ENCODE measurements at places on chromosomes 11 and 22.

GRCh38 chr11:11073996-11074395 lies 216.1 kb upstream of the ZBED5 start:
- DNase-seq = no peak

- peak; percentile 53 for DNase-seq
Measured at GRCh38 chr11:44574610-44575287, 9.3 kb downstream of the CD82 start.

DNA sequence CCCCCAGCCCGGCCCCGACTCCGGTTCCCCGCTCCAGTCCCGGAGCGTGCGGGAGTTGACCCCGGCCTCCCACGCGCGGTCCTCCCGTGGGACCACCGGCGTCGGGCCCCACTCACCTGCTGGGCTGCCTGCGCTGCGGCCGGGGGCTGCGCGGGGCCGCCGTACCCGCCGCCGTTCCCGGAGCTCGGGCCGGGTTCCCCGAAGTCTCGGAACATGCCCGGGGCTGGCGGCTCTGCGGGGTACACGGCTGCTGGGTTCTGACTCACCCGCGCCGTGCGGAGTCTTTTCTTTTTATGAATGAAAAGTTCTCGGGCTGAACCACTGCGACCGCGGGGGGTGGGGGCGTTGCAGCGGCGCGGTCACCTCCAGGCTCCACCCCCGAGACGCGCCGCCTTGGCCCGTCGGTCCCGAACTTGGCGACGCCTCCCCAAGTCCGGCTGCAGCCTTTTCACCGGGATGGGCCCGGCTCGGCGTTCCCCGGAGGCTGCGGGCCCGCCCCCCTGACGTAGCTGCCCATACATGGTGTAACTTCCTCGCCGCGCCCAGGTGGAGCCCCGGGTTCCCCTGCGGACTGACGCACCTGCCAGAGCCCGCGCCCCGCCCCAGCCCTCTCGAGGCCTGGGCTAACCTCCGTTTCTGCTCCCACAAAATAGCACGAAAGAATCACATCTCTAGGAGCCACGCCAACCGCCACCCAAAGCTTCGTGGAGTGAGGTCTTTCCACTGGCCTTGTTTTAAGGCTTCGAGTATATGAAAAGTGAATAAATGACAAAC lies at the start of gene FOSL1:
TSS of gene FOSL1 (minus strand) at position 264 of the 774 bp plus-strand sequence. CDS start at position 215, 49 bp downstream.
- DNase-seq = peak; percentile 95

DNA sequence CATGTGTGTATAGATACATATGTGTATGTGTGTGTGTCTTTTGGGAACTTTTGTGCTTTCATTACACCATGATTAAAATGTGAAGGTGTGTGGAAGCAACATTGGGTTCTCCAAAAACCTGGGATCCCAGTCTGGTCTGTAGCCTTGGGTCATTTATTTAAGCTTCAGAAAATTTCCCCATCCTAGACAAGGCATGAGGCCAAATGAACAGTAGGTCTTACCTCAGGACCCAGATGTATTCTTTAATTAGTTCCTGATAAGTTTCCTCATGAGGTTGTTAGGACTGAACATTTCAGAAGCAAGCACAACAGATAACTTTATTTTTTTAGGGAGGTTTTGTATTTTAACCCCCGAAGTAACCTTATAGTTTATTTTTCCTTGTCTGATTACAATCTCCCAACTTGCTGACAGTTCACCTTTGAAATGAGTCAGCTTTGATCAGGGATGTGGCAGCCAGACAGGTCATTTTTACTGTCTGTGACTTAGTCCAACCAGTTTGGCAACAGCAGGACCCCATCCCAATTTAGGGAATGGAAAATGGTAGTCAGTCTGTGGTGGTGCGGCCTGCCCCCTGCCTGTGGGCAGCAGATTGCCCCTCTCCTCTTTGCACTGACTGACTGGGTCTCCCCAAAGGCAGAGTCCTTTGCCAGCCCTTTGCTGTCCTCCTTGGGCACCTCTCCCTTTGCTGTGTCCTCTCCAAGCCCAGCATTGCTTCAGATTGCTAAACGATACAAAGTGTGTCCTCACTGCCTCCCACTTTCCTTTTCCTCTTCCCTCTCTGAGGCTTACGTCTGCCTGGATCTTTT lies 88.3 kb downstream of the NAV2 start:
- no peak for DNase-seq

DNA sequence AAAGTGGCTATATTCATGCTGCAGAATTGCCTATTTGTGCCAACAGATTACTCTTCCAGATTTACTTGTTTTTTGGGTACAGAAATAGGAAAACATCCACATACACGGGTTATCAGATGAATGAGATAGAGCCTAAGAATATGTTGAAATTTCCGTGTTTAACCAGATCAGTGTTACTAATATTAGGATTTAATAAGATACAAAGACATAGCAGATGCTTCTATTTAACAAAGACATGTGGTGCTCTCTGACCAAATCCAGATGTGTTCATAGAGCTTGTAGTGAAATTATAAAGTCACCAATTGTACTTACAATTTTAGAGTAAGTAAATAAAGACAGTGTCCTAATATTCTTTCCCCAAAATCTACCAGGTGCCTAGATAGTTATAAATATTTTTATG lies 208.0 kb downstream of the CASP12 start:
- DNase-seq = no peak

DNA sequence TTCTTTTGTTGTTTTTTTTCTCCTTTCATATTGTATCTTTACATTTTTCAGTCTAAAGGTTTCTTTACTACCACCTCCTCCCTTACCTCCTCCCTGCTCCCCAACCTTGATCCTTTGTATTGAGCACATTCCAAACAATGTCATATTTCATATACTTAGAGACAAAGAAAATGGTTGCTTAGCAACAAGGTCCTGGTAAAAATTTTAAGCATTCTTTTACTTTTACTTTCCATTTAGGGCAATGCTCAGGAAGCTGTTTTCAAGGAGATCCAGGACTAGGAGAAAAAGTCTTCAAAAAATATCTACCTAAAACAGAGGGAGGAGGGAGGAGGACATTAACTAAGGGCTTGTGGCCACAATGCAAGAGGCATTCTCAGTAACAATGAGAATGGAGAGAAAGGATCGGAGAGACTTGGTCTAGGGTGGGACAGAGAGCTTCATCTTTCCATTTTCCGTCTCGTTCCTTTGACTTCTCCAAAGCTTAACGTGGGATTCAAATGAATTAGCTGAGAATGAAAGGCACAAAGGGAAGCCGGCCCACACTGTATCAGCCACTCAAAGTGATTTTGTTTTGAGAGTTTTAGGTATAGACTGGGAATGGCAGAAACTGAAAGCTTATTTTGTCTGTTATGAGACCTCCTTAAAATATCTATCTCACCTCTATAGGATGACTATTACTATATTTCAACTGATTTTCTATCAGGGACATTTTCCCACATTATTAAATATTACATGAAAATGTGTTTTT lies 455.7 kb downstream of the RAB38 start:
- no peak for DNase-seq

GRCh38 chr22:28112548-28113043 lies 193.5 kb upstream of the PITPNB start:
- no peak for DNase-seq

GRCh38 chr22:42289671-42290541 lies 19.5 kb upstream of the TCF20 start:
- DNase-seq = no peak

DNA sequence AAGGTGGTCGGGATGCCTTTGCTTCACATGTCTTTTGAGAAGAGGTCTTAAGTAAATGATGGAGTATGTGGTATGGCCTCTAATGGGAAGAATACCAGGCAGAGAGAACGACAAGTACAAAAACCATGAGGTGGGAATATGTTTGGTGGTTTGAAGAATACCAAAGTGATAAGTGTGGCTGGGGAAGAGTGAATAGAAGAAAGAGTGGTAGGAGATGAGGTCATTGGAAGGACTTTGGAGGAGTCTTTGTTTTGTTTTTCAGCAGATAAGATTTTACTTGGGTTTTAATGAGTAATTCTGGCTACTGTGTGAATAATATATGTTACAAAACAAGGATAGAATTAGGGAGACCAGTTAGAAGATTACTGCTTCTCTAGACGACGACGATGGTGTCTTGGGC lies 515.4 kb downstream of the RAB38 start:
- DNase-seq = no peak

- no peak for DNase-seq
Measured at GRCh38 chr11:113331441-113331840, 17.1 kb downstream of the TTC12 start.

DNA sequence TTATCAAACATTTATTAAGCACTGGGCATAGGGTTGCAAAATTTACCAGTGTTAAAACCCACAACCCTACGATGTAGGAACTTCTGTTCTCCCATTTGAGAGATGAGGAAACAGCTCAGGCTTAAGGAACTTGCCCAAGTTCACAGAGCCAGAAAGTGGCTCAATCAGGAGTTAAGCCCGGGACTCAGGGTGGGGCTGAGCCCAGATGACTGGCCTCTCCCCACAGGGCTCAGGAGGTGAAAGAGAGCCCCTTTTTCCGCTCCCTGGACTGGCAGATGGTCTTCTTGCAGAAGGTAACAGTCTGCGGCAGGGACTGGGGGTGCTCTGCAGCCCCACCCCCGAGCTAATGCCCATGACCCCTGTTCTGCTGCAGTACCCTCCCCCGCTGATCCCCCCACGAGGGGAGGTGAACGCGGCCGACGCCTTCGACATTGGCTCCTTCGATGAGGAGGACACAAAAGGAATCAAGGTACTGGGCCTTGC lies 5.6 kb upstream of the ANKRD13D start:
- DNase-seq = no peak

GRCh38 chr11:27485930-27486773 lies 13.6 kb upstream of the LGR4 start:
- DNase-seq = peak; percentile 72
